ENCODE measurements at places on chromosomes 7 and 10. TPM values are rescaled to one million over a fixed set of nuclear protein-coding genes. Genes with fewer than 3 reads are reported as not detected.

MAT1A gene
- not detected for total RNA-seq

DNA sequence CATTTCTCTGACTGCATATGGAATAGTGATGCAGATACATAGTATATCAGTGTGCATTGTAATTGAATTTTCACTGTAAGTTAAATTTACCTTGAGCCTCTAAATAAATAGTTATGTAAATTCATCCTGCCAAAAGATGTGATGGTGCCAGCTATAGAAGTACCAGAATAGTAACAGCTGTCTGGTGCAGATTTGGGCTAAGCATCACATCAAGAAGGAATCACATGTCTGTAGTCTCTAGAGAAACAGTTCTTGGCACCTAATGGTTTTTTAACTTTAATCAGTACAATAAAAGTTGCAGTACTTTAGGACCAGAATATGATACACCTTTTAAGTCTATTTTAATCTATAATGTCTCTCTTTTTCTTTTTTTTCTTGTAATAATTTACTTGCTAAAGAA lies 17.4 kb downstream of the PLEKHA1 start:
- DNase-seq: no peak
- no peak overlapping the region for H3K27ac ChIP-seq
- H3K36me3 ChIP-seq: peaks cover 5% of the 10 kb centered on the region
- no peaks in the 10 kb centered on the region for H3K27me3 ChIP-seq
- H3K4me3 ChIP-seq: no peak overlapping the region

- no peak overlapping the region for H3K4me3 ChIP-seq
- no peaks in the 10 kb centered on the region for H3K36me3 ChIP-seq
- peaks cover 18% of the 10 kb centered on the region for H3K4me1 ChIP-seq
- H3K27me3 ChIP-seq: no peaks in the 10 kb centered on the region
Observed at GRCh38 chr7:37901236-37901827, 15.3 kb downstream of the SFRP4 start.

DNA sequence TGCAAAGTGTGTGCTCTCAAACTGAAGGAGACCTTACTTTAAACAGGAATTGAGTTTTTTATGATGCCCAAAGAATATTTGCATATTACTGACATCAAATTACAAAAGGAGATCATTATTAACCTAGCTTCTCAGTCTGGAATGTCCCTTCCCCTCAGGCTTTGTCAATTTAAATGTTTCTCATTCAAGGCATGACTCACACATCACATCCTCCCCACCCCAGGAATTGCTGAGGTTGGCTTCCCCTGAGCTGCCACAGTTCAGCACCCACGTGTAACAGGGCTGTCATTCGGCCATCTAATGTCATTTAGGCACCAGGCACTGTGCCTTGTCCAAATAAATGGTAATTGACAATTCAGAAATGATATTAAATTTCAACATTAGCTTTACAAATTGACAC lies 305.9 kb upstream of the MGMT start:
- H3K36me3 ChIP-seq: no peaks in the 10 kb centered on the region
- H3K4me1 ChIP-seq: no peaks in the 10 kb centered on the region
- H3K27ac ChIP-seq: no peak overlapping the region
- no peak overlapping the region for H3K4me3 ChIP-seq

GRCh38 chr10:5583525-5584175 lies 58.9 kb downstream of the CALML3 start:
- DNase-seq: peak; percentile 71
- no peaks in the 10 kb centered on the region for H3K36me3 ChIP-seq
- H3K27me3 ChIP-seq: no peaks in the 10 kb centered on the region
- peaks cover 26% of the 10 kb centered on the region for H3K4me1 ChIP-seq
- no peak overlapping the region for H3K4me3 ChIP-seq

- no peaks in the 10 kb centered on the region for H3K27me3 ChIP-seq
- H3K36me3 ChIP-seq: no peaks in the 10 kb centered on the region
- H3K4me3 ChIP-seq: peak overlapping the region; percentile 67
- H3K27ac ChIP-seq: peak overlapping the region; percentile 85
Observed at GRCh38 chr10:87818505-87819288, 671 bp upstream of the ATAD1 start.

- no peak for DNase-seq
- peaks cover 20% of the 10 kb centered on the region for H3K27me3 ChIP-seq
- no peak overlapping the region for H3K27ac ChIP-seq
- no peak overlapping the region for H3K4me3 ChIP-seq
- no peaks in the 10 kb centered on the region for H3K4me1 ChIP-seq
- H3K36me3 ChIP-seq: no peaks in the 10 kb centered on the region
Observed at GRCh38 chr7:25968205-25968993, 183.6 kb upstream of the NFE2L3 start.

HTR5A gene
- total RNA-seq: not detected

SYNPO2L gene
- not detected for total RNA-seq

GRCh38 chr7:76196786-76197185 lies 4.9 kb upstream of the SRRM3 start:
- H3K4me3 ChIP-seq: no peak overlapping the region
- H3K27me3 ChIP-seq: peaks cover 47% of the 10 kb centered on the region
- H3K27ac ChIP-seq: no peak overlapping the region
- no peaks in the 10 kb centered on the region for H3K36me3 ChIP-seq
- no peak for DNase-seq
- H3K4me1 ChIP-seq: peaks cover 6% of the 10 kb centered on the region

- no peak for DNase-seq
- H3K36me3 ChIP-seq: no peaks in the 10 kb centered on the region
- no peaks in the 10 kb centered on the region for H3K27me3 ChIP-seq
- no peak overlapping the region for H3K27ac ChIP-seq
Observed at GRCh38 chr7:159310457-159311171, 165.9 kb upstream of the VIPR2 start.

- no peaks in the 10 kb centered on the region for H3K36me3 ChIP-seq
- peak overlapping the region; percentile 60 for H3K27ac ChIP-seq
- peaks cover 23% of the 10 kb centered on the region for H3K4me1 ChIP-seq
Observed at GRCh38 chr7:47591089-47591654, 9.3 kb upstream of the TNS3 start.

TFEC gene
- total RNA-seq: 5.7 TPM

GRCh38 chr7:123655614-123656013 lies at the start of gene LMOD2:
Gene LMOD2, plus strand, starts transcription at chr7:123655866. Its CDS starts 98 bp downstream, at chr7:123655964.
- no peak for DNase-seq
- no peak within 1 kb of the TSS for H3K27ac ChIP-seq
- H3K4me1 ChIP-seq: no peaks in the 10 kb centered on the region
- no peaks in the 10 kb centered on the region for H3K36me3 ChIP-seq

- H3K27me3 ChIP-seq: no peaks in the 10 kb centered on the region
- no peak for DNase-seq
- no peak overlapping the region for H3K27ac ChIP-seq
- no peak overlapping the region for H3K4me3 ChIP-seq
Observed at GRCh38 chr7:116730097-116731022, 58.4 kb downstream of the MET start.

GRCh38 chr10:32929634-32930033 lies 28.4 kb downstream of the ITGB1 start:
- no peak overlapping the region for H3K4me3 ChIP-seq
- H3K4me1 ChIP-seq: peaks cover 50% of the 10 kb centered on the region
- H3K36me3 ChIP-seq: peaks cover 23% of the 10 kb centered on the region
- DNase-seq: no peak
- peak overlapping the region; percentile 54 for H3K27ac ChIP-seq

GRCh38 chr7:7992506-7992905 lies 23.9 kb downstream of the GLCCI1 start:
- no peaks in the 10 kb centered on the region for H3K36me3 ChIP-seq
- no peaks in the 10 kb centered on the region for H3K27me3 ChIP-seq
- no peak overlapping the region for H3K4me3 ChIP-seq

SPDYE16 gene
- not detected for total RNA-seq

JAKMIP3 gene
- 3.0 TPM for total RNA-seq

DNA sequence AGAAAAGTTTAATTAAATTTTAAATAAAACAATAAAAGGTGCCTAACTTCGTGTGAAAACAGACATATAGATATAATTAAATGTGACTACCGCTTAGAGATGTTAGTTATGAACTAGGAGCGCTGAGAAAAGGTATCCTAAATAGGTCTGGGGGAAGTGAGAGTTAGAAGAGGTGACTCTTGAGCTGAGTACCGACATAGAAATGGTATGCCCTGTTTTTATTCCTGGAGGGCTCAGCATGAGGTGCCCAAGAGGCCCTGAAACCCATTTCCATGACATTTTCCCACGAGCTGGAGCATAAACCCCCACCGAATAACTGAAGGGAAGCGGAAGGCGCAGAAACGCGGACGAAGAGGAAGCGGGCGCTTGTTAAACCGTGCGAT lies 433 bp upstream of the STARD3NL start:
- peak overlapping the region; percentile 80 for H3K4me3 ChIP-seq
- no peak for DNase-seq
- no peaks in the 10 kb centered on the region for H3K27me3 ChIP-seq
- peaks cover 29% of the 10 kb centered on the region for H3K4me1 ChIP-seq
- H3K27ac ChIP-seq: peak overlapping the region; percentile 95
